ENCODE measurements at places on chromosomes 2 and 18. TPM values are rescaled to one million over a fixed set of nuclear protein-coding genes. Genes with fewer than 3 reads are reported as not detected.

IL1A gene
- 2.2 TPM for total RNA-seq

DNA sequence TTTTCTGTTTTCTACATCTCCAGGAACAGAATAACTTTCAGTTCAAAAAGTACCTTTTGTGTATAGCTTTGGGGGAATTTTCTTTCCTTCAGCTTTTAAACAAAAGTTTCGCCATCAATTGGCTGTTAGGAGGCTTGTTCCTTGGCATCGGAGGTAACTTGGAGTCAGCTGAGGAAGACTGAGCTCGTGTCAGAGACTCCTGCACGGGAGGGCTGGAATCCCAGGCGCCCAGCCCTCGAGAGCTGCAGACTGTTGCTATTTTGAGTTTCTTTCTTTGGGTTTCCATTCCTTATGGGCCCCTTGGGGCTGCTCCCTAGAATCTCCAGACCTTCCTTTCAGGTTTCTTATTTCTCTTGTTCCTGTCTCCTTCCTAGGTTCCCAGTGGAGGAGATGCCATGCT, 8.1 kb downstream of the EMILIN2 start:
- DNase-seq = no peak

DNA sequence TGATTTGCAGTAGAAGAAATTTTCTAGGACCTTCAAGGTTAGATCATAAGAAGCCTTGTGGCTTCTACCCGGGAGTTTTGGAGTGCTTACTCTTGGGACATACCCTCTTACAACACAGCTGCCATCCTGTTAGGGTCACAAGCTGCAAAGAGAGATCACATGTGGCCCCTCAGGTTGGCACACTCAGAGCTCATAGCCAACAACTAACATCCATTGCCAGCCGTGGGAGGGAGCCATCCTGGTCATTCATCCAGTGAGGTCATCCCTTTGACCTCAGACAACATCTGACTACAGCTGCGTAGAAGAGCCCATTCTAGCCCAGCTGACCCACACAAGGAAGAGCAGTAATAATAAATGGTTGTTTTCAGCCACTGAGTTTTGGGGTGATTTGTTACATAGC, 76.9 kb upstream of the NABP1 start:
- no peak for DNase-seq

TNFRSF11A gene
- total RNA-seq = 3.1 TPM

- DNase-seq = no peak
Observed at GRCh38 chr2:45729753-45730512, 78.5 kb downstream of the PRKCE start.

GRCh38 chr2:112813280-112813966, 23.2 kb downstream of the IL1B start:
- DNase-seq = no peak

ATL2 gene
- 61.5 TPM for total RNA-seq

DNA sequence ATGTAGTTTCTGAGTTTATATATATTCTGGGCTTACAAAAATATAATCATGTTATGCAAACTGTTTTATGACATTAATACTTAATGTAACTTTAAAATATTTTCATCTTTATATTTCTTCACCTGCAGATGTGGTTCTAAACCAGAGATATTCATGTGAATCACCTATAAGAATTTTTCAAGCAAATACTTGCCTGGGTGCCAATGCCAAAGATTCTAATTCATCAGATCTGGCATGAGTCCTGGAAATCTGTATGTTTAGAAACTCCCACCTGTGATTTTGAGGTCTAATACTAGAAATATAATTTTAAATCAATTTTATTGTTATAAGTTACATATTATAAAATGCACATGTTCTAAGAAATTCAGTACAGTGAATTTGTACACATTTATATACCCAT, 19.9 kb upstream of the DNAH6 start:
- DNase-seq = no peak

- DNase-seq = no peak
Observed at GRCh38 chr18:51077217-51077616, 47.2 kb downstream of the SMAD4 start.

GRCh38 chr2:188726626-188727247, 247.4 kb upstream of the COL3A1 start:
- no peak for DNase-seq

B3GNT7 gene
- 0.13 TPM for total RNA-seq

MOB4 gene
- total RNA-seq = 21.9 TPM

DNA sequence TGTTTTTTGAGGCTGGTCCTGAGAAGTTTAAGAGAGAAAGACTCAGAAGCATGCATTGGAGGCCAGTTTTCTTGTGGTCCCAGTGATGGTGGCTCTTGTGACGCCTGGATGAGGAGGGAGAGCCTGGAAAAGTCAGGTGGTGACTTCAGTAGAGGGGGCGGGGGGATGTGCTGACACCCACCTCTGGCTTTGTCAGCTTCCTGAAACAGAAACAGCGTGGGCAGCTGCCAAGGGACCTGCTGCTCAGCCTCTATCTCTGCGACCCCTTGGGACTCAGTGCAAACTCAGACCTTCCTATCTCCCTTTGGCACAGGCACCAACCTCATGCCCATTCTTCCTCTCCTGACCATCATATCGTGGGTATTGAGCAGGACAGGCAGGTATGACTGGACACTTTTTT, 6.4 kb downstream of the TGFBRAP1 start:
- DNase-seq = no peak
